ENCODE measurements at places on chromosomes 5 and 9. TPM values are rescaled to one million over a fixed set of nuclear protein-coding genes. Genes with fewer than 3 reads are reported as not detected.

PRDM9 gene
- polyA plus RNA-seq: not detected

CCDC192 gene
- polyA plus RNA-seq: not detected

DPYSL3 gene
- 158 TPM for polyA plus RNA-seq

DNA sequence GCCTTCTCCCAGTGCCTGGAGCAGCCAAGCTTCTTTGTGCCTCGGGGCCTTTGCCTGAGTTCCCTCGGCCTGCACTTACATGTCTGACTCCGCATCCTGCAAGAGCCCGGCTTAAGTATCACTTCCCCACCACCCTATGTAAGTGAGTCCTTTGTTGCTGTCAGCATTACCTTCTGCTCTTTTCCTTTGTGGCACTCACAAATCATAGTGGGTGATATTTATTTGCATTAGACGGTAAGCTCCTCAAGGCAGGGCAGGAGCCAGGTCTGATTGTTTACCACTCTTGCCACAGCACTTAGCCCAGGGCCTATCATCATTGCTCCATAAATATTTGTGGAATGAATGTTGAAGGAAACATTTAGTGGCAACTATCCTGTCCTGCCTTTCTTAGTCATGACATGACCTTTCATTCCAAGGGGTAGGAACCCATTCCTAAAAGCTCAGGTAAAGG, 4.8 kb downstream of the GM2A start:
- peak; percentile 30 for DNase-seq

GRCh38 chr5:32138839-32139493, 35.2 kb downstream of the GOLPH3 start:
- DNase-seq: peak; percentile 59

GRCh38 chr5:110096419-110096818, 406.7 kb downstream of the MAN2A1 start:
- DNase-seq: no peak

- DNase-seq: peak; percentile 82
Measured at GRCh38 chr5:115686738-115687074, 60.9 kb upstream of the TMED7 start.

- peak; percentile 95 for DNase-seq
Measured at GRCh38 chr9:16417161-16417560, 453.3 kb downstream of the BNC2 start.

DNA sequence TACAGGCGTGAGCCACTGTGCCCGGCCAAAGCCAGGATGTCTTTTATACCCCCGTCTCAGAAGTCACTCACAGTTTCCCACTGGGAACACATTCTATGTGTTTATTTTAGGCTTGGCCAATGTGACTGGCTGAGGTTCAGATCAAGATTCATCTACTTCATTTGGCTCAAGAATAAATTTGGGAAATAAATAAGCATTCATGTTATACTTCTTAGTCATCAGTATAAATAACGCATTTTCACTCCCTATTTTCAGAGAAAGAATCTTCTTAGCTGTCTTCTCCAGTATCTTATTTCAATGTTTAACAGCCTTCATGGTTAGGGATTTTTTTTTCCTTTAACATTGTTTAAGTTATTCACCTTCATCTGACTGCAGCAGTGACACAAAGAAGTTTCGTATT, 11.8 kb downstream of the S100Z start:
- peak; percentile 48 for DNase-seq

DNA sequence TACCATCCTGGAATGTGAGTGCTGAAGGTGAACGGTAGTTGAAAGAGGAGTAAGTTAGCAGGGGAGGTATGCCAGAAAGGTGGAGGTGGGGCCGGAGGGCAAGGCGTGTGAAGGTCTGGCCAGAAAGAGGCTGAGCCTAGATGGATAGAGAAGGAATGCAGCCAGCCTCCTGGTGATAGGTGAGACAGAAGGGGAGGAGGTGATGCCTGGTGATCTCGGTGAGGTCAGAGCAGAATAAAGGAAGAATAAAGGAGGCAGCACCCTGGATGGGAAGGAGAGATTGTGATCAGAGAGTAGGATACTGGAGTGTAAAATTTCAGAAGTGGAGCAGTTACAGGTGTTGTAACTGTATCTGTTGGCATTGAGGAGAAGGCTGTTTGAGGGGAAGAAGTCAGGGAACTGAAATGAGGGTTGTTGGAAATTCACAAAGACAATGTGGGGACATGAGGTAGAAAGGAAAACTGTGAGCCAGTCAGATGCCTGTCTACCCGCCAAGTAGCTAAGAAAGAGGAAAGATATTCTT, 2.0 kb downstream of the GNG10 start:
- no peak for DNase-seq

All from fibroblast of lung (primary cell).